Activated CD4-positive, alpha-beta memory T cell treated with anti-CD3 and anti-CD28 coated beads, Interleukin-2, amount 10 ng/mL, durations not matched to agents 7 days and 5 days (primary cell): ENCODE measurements at places on chromosomes 1 and 21. TPM values are rescaled to one million over a fixed set of nuclear protein-coding genes. Genes with fewer than 3 reads are reported as not detected.

GRCh38 chr1:223244366-223245103 is 101.5 kb upstream of the TLR5 start:
- no peak for DNase-seq

- DNase-seq, result no peak
These were observed 27.0 kb upstream of the ZFP69B start for GRCh38 chr1:40423264-40423642.

GRCh38 chr1:86926883-86927282 is 12.4 kb downstream of the HS2ST1 start:
- no peak for DNase-seq

Gene DTL
- total RNA-seq, result 59.6 TPM

Gene FMO5
- 0.53 TPM for total RNA-seq

Gene GNG4
- 0.18 TPM for total RNA-seq

Gene CYP4A11
- total RNA-seq, result not detected

DNA sequence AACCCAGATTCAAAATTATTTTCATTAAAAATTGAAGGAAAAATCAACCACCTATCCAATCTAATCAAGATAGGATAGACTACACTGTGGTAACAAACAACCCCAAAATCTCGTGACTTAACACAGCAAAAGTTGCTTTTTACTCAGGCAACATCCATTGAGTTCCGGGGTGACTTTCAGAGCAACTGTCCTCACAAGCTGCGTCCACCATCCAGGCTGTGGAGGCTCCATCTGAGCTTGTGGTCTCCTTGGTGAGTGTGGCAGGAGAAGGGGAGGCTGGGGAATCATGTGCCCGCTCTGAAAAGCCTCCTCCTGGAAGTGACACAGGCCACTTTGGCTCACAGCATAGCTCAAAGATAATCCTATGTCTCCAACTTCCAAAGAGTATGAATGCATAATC is 52.4 kb downstream of the CD2 start:
- DNase-seq, result no peak

DNA sequence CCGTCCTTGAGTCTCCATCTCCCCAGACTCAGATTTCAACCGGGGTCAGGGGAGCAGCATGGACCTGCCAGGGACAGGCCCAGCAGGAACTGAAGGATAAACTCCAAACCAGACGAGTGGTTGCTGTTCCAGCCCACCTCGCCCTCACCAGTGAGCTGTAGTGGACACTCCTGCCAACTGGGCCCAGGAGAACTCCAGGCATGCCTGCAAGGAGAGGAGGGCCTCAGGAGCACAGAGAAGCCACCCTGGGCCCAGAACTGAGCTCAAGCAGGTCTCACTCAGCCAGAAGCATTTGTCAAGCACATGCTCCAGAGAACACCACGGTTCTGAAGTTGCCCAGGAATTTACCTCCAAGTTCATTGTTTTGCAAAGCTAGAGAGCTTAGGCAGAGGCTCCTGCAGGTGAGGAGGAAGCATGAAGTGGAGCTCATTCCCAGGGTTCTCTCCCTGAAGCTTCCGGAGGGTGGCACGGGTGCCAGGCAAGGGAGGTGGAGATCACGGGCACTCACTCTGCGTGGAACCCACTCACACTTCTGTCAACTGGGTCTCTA is 61.0 kb downstream of the MATN1 start:
- no peak for DNase-seq

Gene TTC39A
- not detected for total RNA-seq

Gene ADCY10
- total RNA-seq, result 0.05 TPM

GRCh38 chr1:214208460-214208859 is 72.5 kb upstream of the SMYD2 start:
- DNase-seq, result no peak

DNA sequence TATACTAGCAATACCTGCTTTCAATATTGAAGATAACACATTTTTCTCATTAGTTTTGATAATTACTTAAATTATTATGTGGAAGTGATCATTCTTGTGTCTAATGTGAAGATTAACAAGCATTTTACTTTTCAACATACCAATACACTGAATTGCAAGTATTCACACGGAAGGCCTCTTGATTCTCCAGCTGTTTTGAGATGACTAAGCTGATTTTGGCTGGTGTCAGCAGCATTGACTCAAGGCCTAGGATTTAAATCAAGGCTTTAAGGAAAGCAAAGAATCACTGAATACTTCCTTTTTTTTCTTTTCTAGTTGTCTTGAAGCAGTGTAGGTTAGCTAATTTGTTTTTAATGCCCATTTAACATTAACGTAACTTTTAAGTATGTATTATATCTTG is 373.7 kb downstream of the SRGAP2C start:
- DNase-seq, result no peak

GRCh38 chr21:36005018-36005417 is 55.3 kb downstream of the SETD4 start:
- DNase-seq, result no peak

DNA sequence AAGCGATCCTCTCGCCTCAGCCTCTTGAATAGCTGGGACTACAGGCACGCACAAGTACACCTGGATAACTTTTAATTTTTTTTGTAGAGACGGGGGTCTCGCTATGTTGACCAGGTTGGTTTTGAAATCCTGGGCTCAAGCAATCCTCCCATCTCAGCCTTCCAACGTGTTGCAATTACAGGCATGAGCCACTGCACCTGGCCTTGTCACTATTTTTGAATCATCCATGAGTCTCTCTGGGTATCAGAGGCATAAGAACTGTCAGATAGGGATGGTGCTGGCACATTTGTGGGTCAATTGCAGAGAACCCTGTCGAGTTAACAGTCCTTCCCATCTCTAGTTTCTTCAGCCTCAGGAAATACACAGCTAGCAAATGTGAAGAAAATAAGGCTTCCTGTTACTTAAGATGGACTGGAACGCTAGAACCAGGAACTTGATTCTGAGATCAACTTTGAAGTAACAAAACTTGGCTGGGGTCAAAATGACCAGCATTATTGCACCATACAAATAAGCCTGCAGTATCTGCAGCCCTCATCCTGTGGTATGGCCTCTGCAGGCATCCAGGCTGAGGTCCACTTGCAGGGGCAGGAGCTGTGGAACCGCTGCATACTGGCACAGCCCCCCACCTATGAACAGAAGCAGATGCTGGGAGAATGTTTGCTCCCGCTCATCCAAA is 124.3 kb upstream of the GADD45A start:
- no peak for DNase-seq

Gene RGS13
- not detected for total RNA-seq

Gene NR1I3
- total RNA-seq, result not detected

DNA sequence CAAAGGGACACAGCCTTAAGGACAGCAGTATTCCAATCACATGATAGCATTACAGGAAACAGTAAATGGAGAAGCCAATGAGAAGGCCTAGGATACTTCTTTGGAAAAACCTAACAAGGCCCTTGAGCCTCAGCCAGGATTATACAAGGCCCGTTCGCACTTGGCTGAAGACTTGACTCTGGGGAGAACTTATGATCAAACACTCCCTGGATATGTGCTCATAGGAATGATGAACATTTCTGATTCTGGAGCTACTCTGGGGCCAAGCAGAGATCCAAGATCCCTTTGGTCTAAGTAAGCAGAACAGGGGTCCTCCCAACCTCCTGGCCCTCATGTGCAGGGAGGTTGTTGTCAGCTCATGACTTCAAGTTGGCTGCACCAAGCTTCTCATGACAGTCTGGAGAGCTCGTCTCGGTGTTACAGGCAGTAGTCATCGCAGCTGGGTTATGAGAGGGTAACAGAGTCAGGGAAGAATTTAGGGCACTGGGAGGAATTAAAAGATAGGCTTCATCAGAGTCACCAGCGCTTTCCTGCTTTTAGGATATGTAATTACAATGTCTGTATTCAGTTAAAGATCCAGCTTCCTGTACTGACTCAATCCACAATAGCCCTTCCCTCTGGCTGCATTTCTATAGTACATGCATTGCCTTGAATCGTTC is 92.5 kb upstream of the IRF2BP2 start:
- DNase-seq, result no peak

GRCh38 chr21:43842742-43843141 is 22.3 kb upstream of the AGPAT3 start:
- DNase-seq, result no peak

GRCh38 chr1:227353186-227353585 is 34.9 kb upstream of the CDC42BPA start:
- no peak for DNase-seq

GRCh38 chr21:44508711-44509445 is 31.1 kb downstream of the KRTAP10-1 start:
- no peak for DNase-seq

- DNase-seq, result no peak
These were observed 5.1 kb downstream of the PAFAH2 start for GRCh38 chr1:25992689-25993171.

Gene ZBTB8A
- total RNA-seq, result 0.20 TPM

Gene NEXN
- total RNA-seq, result 0.95 TPM

- DNase-seq, result no peak
These were observed 116.5 kb downstream of the TMEM53 start for GRCh38 chr1:44557778-44558177.

Gene RHD
- not detected for total RNA-seq

DNA sequence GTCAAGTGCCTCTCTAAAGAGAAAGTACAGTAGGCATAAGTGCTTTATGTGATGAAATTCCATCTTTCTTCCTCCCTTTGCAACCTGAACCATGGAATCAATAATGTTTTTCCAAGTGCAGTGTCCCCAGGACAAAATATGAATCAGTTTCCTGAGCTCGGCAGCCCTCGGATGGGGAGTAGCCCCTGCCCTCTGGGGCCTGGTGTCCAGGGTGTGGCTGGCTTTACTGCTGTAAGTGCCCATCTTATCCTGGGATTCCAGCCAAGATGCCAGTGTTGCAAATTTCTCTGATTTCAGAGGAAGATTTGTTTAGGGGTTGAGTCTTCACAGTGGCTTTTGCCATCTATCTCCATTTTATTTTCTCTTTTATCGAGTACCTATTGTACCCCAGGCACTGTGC is 40.5 kb upstream of the SRP9 start:
- no peak for DNase-seq

Gene KCNE2
- total RNA-seq, result not detected

GRCh38 chr1:20578062-20578461 is 10.8 kb upstream of the CDA start:
- no peak for DNase-seq

Gene NCSTN
- 64.5 TPM for total RNA-seq

- DNase-seq, result no peak
These were observed 1.0 kb downstream of the FAM78B start for GRCh38 chr1:166165661-166166328.

Gene PPIE
- 52.3 TPM for total RNA-seq

Gene CELA3A
- not detected for total RNA-seq

Gene ALPL
- total RNA-seq, result not detected

DNA sequence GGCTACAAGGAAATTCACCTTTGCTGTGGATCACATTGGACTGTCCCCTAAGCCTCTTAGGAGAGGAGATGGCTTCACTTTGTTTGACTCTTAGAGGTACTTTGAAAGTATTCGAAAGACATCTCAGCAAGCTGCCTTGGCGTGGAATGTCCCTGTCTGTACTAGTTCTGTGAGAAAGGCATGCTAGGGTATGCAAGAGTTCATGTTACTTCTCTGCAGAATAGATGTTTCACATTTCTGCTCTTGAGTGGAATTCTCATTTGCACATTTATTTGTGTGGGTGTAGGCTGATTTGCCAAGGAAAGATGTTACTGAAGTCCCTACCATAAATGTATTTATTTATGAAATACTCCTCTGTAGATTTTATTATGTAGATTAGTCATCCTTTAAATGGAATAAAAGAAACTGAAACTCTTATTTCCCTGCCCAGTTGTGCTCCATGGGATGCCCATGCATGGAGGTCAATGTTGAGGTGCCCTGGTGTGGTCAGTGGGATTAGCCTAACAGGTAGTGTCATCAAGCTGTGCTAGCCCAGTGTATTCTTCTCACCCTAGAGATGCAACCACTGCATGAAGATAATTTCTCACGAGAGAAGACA is 13.8 kb downstream of the MIA3 start:
- no peak for DNase-seq

GRCh38 chr1:181768930-181769280 is 285.6 kb downstream of the CACNA1E start:
- no peak for DNase-seq

Gene THRAP3
- total RNA-seq, result 133 TPM

Gene RPL11
- 1,074 TPM for total RNA-seq

DNA sequence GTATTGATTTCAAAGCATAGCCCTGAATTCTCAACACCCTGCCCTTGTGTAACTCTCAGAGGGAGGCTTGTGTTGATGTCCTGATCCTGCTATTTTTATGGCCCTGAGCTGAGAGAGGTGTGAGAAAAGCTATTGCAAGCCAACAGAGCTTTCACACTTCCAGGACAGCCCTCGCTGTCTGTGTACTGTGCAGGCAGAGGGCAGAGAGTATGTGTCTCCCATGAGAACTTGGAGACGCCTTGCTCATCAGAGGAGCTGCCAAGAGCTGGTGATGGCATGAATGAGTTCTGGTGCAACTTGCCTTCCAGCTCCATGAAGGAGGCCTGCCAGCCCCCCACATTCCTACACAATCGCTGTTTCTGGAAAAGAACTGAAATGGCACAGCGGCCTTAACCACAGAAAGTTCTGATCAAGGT is 144.1 kb upstream of the AJAP1 start:
- DNase-seq, result no peak

- no peak for DNase-seq
These were observed at the start of gene KCNE2 for GRCh38 chr21:34363733-34364132. KCNE2 (plus strand) TSS chr21:34364006; CDS start chr21:34370479, 6,473 bp downstream.

Gene TMEM240
- 0.28 TPM for total RNA-seq

DNA sequence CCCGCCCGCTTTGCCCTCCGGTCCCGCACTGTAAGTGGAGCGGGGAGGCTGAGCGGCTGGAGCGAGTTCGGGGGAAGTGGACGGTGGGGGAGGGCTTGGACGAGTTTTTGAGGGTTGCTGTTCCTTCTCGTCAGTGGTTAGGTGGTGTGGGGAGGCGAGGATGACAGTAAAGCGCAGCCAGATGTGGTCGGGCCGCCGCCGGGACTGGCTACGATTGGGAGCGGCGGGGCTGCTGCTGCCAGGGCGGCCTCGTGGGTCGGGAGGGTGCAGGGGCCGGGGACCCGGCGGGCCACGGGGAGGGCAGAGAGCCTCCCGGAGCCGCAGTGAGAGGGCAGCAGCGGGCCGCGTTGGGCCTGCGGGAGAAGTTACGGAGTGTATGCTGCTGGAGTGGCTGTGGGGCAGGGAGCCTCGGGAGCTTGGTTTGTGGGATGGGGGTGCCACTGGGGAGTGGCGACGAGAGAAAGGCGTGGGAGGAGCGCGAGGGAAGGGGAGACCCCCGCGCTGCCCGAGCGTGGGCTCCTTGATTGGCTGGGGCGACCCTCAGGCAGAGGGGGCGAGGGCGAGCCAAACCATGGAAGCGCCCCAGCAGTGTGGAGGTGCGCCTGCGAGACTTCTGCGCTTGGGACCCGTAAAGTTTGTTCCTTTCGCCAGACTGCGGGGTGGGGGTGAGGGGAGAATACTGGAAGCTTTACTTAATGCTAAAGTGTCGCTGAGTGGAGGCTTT is 2.1 kb downstream of the ADGRL2 start:
- DNase-seq, result no peak

Gene C8B
- not detected for total RNA-seq
